ENCODE measurements at places on chromosomes 1 and 21.

DNA sequence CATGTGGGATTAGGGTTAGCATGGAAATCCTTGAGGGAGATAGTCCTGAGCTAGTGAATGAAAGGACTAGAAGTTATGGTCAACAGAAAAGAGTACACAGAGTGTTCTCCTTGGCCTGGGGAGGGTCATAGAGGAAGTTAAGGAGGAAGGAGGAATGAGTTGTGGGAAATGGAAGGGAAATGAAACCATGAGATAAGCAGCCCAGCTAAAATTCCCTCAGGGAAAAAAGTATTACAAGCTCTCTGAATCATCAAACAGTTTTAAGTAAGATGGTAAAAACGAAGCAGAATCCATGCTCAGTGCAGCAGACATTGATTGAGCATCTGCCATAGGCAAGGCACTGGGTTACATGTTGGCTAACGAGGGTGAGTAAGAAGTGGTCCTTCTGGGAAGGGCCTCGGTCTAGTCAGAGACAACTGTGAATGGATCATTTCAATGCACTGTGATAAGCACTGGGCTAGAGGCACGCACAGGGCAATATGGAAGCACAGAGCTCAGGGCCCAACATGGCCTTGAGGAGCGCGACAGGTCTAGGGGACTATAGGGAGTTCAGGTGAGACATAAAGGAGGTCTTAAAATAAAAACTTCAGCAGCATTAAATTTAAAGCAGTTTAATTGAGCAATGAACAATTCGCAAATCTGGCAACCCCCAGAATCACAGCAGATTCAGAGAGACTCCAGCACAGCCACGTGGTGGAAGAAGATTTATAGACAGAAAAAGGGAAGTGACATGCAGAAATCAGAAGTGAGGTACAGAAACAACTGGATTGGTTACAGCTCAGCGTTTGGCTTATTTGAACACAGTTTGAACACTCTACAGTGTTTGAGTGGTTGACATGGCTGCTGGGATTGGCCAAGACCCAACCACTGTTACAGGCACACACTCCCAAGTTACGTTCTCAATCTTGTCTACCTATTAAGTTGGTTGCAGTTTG is 219.5 kb downstream of the HLX start:
- peak; percentile 53 for DNase-seq

DNA sequence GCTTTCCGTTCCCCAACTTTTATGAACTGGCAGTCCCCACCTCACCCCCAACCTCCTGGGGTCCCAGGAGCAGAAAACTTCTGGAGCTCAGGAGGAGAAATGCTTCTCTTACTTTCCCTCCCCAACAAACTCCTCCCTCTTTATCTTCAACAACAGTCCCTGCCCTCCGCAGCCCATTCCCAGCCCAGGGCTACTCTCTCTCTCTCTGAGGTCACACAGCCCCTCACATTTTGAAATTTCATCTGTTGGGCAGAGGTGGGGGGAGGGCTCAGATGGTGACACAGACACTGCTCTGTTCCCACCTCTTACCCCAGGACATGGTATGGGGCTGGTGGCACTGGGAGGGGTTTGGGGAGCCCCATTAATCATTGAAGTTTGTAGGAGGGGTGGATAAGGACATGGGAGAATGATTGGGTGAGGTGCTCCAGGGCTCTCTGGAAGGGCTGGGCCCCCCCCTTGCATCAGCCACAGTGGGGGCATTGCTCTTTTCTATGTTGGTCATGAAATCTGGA is 6.0 kb downstream of the PIK3CD start:
- DNase-seq: no peak

- DNase-seq: no peak
Measured at GRCh38 chr1:67578397-67579020, 106.5 kb upstream of the GADD45A start.

DNA sequence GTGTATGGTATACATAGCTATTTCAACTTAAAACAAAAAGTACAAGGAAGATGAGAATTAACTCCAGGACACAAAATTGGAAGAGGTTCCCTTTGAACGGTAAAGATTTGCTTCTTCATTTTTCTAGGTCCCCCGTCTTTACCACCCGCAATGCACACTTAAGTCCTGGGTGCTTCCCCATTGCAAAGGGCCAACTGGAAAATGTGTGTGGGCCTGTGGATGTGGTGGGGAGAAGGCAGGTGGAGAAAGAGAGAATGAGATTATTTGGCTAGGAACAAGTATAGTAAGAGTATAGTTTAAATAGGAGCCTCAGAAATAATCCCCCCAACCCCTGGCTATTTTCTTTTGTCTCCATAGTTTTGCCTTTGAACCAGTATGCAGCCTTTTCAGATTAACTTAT is 115.4 kb downstream of the HLX start:
- DNase-seq: no peak

- no peak for DNase-seq
Measured at GRCh38 chr1:225626698-225627097, 26.2 kb downstream of the ENAH start.

GRCh38 chr1:75310067-75310466 is 175.9 kb downstream of the LHX8 start:
- DNase-seq: peak; percentile 7

DNA sequence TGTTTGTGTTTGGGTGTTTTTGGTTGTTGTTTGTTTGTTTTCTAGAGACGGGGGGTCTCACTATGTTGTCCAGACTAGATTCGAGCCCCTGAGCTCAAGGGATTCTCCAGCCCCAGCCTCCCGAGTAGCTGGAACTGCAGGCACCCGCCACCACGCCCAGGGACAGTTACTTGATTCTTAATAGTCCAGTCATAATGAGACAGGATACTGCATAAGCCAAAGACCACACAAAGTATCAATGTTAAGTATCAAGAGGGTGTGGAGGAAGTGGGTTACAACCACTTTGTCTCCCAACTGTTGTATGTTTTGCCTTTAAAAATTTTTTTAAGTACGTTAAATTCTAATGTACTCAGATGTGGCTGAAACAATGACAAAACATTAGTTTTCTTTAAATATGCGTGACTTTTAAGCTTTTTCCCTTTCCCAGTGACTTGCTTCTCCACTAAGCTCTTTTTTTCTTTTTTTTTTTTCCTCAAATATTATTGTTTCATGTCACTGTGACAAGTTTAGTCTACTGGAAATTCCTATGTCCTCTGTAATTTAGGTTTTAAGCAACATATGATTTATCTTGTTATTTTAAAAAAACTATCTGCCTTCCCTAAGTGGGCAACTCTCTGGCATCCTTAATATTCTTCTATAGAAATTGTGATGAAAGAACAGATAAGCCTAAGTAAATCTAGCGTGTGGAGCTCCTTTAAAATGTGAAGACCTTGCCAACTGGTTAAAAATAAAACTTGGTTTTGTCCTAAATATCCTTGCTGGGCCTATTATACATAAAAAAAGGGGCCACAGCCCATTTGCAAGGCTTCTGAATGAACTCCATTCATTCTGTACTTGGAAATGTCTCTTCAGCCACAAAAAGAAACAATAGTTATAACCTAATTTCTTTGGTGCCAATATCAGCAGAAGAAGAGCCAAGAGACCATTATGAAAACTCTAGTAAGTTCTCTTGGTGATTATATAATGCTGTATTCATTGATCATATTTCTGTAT is 56.2 kb upstream of the DPH5 start:
- DNase-seq: no peak

DNA sequence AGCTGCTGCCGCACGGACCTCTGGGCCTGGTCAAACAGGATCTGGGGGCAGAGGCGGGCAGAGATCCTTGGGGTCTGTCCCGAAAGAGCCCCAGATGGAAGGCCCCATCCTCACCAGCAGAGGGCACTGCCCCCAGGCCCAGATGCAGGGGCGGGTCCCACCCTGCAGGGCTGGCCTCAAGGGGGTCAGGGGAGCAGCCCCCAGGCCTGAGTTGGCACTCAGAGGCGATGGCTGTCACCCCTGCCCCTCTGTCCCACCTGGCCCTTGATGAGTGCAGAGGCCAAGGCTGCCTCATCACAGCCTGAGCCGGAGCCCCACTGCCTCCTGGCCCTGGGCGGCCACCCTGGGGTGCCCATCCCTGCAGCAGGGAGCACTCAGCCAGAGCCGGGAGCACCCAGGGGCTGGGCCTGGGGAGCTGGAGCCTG is 5.7 kb downstream of the ACAP3 start:
- no peak for DNase-seq
